ENCODE measurements at places on chromosomes 3 and 15.
A peak's percentile ranks its signal among the peaks of the same experiment; 100 is the strongest.

- DNase-seq, result no peak
Observed at GRCh38 chr3:153601374-153601853, 439.4 kb downstream of the RAP2B start.

GRCh38 chr15:29070471-29071231, 184.9 kb downstream of the APBA2 start:
- no peak for DNase-seq

DNA sequence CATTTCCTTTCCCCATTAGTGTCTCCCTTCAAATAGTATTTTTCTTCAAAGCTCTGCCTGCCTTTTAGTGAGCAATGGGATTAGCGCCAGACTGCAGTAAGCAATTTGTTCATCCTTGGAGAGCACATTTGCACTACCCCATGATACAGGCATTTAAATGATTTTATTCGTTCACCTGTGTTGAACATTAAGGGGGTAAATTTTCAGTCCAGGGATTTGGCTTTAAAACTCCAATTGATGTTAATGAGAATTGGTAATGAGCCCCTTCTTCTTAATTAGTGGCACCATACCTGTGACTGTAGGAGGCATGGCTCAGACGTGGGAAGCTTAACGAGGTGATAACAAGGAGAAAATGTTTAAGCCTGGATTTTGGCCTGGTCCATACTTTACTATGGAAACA, 161.4 kb upstream of the NANOGP8 start:
- DNase-seq, result no peak

DNA sequence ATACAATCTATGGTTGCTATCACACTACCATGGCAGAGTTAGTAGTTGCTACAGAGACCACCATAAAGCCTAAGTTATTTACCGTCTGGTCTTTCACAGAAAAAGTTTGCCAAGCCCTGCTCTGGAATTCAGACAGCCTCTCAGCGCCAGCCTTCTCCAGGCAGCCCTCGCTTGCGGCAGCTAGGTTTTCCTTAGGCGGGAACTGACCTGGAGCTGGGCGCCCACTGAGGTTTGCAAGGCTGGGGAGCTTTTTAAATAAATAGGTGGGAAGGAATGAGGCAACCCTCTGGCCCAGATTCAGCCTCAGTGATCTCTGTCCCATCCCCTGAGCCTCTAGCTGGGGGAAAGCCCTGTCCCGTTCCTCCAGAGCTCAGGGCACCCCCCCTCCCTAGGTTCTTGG, 1.2 kb downstream of the CTSH start:
- DNase-seq, result no peak

DNA sequence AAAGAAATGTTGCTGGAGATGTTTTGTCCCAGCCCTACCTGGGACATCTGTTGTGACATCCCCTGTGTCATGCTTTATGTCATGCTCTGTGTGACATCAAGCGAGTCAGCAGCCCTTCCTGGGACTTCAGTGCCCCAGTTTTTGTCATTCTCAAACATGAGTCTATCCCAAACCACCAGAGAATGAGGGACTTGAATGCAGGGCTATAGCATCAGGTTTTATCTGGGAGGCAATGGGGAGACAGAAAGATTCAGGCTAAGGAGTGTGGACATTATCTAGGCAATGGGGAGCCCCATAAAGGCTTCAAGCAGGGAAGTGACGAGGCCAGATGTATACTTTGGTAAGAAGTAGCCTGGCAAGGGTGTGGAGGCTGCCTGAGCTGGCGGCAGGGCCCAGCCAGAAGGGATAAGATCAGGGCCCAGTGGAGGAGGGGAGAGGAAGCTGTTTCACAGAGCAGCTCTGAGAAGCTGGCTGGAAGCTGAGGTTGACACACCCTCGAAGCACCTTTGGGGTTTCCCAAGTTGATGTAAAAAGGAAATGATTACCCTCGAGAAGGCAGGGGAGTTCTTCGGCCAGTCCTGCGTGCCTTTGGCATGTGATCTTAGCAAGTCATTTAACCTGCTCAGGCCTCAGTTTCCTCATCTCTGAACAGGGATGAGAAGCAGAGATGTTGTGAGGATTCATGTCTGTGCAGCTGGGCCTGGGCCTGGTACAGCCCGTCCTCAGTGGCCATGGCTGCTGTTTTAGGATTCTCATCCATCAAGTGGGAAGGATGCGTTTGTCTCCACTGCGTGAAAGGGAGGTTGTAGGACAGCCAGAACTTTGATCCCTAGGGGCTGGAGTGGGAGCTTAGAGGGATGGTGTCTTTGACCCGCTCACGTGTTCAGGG, 34.3 kb downstream of the IRAK2 start:
- DNase-seq, result peak; percentile 40

DNA sequence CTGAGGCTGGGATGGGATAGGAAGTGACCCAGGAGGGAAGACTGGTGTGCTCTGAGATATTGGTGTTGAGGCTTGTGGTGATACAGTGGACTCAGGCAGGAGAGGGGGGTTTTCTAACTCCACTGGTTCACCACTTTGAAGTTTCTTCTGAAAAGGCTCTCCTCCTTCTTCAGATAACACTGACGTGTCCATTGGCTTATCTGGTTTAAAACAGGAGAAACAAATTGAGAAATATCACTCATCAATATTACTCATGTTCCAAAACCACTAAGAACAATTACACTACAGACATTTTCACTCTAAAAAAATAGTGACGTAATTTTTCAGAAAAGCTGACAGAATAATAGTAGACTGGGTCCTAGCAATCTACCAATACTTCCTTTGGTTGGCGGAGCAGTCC, 23.1 kb downstream of the TP53BP1 start:
- DNase-seq, result no peak

DNA sequence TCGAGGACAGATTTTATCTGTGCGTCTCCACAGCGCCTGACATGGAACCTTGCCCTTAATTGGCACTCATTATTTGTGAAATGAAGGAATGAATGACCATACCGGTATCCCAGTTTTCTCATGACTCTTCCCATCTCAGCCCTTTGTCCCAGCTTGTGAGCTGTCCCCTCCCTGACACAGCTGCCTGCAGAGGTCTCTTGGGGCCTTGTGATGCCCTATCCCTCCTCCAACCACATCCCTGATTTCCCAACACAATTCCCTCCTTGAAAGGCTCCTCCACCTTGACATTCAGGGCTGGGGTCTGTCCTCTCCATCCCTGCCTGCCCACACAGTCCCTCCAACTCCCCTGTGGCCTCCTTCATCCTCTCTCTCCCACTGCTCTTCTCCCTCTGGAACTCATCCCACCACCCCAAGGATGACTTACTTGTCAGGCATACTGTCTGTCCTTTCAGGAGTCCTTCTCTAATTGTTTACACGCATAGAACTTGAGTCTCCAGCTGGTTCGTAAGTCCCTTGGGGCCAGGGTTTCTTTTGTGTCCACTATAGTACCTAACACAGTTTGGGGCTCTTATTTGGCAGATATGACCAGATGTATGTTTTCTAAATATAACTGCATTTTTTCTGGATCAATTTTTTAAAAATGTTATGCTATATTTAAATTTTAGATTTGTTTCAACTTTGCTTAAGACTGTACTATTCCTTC, 35.6 kb upstream of the FILIP1L start:
- DNase-seq, result no peak

- no peak for DNase-seq
Observed at GRCh38 chr3:7721869-7722268, 779.8 kb upstream of the LMCD1 start.

DNA sequence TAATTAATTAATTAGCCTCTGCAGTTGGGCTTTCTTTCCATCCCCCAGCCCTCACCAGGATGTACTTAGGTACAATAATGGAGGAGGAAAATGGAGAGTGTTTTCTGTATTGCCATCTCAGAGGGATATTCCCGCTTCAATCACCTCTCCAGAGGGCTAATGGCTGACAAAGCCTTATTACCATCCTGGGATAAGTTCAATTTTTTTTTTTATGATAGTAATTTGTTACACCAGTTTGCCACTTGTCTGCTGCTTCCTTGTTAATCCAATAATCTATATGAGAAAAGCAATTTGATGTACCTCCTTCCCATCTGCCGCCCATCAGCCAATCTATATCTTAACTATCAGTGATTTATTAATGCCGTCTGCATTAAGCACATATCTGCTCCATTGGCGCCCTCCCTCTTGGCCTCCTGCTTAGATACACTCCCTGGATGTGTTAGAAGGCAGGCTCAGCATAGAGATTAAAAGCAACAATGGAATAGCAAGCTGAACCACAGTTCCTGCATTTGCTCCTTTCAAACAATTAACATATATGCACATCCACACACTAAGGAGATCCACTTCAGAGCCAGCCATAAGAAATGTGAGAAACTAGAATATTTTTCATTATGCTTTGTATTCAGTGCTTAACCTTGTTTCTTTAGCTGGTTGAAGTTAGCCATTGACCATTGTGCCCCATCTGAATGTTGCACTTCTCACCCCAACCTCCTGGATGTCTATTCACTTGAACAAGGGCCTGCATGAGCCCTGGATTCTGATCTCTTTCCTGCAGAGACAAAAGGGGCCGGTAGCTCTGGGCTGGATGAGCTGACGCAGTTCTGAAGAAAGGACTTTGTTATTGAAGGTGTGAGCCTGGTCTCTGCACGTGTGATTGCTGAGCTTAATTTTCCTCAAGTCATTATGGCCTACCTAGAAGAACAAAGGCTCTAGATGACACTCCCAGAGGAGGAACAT, 237.3 kb upstream of the GAP43 start:
- no peak for DNase-seq

DNA sequence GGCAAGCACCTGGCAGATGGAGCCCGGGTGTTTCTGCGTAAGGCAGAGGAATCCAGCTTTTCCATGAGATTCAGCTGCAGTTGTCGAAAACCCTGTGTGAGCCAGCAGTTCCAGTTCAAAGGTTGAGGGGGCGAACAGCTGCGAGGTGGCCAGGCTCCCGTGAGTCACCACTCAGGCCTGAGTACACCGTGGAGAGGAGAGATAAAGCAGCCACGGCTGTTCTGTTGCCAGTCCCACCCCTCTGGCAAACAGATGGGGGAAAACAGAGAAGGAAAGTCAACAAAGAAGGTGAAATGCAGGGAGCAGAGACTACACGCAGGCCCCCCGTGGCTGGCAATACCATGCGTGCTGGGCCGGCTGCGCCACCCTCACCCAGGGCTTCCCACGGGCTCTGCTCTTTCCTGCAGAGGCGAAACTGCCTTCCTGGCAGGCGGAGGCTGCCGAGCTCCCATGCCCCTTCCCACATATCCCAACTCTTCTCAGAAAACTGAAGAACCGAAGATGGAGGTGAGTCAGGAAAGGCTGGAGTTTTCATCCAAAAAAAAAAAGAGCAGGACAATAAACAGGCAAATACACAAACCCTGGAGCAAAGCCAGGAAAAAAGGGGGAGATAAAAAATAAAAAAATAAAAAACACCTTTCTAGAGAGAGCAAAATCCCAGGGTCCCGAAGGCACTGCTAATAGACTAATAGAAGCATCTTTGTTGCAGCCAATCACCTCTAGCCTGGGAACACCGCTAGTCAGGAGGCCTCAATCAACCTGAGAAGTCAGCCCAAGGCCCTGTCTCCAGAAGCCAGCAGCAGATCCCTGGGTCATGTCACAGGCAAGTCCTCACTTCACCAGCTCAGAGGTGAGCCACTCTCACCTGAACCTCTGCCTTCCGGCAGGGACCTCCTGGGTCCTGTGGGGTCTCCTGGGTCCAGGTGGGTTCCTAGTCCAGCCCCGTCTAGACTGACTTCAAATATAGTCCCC, 37.7 kb downstream of the FAM174B start:
- no peak for DNase-seq

DNA sequence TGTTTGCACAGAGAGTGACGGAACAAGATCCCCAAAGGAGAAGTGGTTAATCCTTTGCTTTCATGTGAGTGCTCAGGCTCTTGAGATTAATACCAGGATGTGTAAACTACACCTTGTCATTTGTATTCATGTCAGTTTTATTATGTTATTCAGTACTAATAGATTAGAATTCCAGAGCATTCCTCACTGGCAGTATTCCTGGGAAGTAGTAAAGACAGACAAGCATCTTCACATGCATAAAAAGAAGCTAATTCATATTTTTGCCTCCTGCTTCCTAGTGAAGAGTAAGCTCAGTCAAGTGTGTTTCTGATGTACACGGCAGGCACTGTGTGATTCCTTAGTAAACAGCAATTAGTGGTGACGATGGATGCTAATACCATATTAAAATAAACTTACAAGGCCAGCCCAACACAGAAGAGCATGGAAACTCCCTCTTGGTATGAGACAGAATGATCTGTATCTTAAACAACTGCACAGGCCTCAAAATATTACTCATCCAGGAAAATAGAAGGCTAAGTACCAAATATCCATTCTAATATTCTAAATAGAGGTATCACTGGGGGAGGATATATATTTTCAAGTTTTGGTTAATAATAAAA, 336.8 kb upstream of the MCTP2 start:
- DNase-seq, result no peak

DNA sequence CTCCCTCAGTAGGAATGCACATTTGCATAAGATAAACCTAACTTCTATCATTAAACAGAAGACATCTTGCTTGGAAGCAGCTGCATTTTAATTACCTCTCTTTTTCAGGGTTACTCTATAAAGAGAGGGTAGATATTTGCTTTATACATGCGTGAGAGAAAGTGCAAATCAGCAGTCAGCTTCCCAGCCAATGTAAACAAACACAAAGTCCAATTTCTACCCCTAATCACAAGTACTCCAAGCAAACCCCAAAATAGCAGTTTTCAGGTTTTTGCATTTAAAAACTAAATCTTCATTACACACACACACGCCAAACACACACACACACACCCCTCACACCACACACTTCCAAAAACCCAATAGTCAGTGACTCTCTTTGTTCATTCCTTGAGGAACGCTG, 303.9 kb upstream of the ALCAM start:
- DNase-seq, result no peak

Measured in suppressor macrophage (primary cell).